Left ventricle myocardium inferior (tissue), 1 donor: ENCODE measurements at places on chromosomes 11 and 22. TPM values are rescaled to one million over a fixed set of nuclear protein-coding genes. Genes with fewer than 3 reads are reported as not detected.

- no peak for DNase-seq
These were observed 21.8 kb downstream of the NF2 start for GRCh38 chr22:29625090-29625825.

DNA sequence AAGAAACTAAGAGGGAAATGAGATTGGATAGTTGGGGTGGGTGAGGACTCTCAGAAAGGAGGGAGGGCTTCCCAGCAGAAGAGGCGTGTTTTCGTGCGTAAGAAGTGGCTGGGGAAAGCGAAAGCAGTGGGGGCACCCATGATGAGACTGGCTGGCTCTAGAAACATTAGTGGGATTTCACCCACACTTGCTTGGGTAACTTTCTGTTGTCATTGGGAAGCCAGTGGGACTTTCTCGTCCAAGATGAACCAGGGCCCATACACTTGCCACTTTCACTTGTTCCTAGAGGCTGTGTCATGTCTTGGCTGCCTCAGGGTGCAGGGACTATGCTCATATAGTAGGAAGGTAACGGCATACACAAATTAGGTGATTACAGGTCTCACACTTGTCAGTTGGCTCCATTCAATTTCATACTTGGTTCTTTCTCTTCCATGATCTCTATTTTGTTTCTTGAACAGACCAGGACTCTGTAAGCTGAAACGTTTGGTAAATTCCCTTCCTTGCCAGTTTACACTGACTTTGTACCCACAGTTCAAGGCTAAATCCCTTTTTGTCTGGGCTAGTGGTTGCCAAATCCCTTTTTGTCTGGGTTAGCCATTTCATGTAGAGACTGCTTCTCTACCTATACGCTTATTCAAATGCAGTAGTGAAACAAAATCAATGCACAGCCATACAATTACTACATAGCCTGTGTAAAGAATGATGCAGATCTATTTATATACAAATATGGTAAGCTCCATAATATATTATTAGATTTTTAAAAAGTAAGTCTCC, 42.0 kb upstream of the CXCR5 start:
- no peak for DNase-seq

- peak; percentile 50 for DNase-seq
These were observed 94.2 kb downstream of the ABTB2 start for GRCh38 chr11:34263441-34264091.

- DNase-seq: no peak
These were observed 109.3 kb upstream of the SNX19 start for GRCh38 chr11:131025421-131026125.

DNA sequence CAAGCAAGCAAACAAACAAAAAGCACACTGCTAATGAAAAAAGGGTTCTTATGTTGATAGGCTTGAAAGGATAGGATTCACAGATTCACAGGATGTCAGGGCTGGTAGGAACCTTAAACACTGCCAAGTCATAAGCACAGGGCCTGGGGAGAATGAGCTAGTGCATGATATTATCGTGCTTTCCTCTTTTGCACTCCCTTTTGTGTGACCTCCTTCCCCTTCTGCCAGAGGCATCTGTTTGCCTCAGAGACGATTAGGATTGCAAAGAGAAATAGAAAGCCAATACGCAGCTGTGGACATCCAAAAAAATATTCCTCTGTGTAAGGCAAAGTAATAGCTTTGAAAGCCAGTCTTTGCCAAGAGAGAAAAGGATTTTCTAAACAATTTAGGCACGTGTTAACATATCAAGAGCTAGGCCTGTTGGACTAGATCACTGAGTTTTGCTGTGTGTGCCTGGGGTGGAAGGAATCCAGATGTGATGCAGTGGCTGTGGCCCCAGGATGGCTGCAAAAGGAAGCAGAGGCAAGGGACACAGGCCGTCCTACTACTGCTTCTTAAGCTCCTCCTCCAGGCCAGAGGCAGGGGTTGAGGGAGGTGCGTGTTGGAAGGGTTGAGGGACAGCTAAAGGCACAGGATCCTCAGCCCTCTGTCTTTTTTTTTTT, 30.6 kb downstream of the MCHR1 start:
- peak; percentile 65 for DNase-seq

- DNase-seq: peak; percentile 56
These were observed 1.9 kb downstream of the CLDN5 start for GRCh38 chr22:19522190-19522880.

DNA sequence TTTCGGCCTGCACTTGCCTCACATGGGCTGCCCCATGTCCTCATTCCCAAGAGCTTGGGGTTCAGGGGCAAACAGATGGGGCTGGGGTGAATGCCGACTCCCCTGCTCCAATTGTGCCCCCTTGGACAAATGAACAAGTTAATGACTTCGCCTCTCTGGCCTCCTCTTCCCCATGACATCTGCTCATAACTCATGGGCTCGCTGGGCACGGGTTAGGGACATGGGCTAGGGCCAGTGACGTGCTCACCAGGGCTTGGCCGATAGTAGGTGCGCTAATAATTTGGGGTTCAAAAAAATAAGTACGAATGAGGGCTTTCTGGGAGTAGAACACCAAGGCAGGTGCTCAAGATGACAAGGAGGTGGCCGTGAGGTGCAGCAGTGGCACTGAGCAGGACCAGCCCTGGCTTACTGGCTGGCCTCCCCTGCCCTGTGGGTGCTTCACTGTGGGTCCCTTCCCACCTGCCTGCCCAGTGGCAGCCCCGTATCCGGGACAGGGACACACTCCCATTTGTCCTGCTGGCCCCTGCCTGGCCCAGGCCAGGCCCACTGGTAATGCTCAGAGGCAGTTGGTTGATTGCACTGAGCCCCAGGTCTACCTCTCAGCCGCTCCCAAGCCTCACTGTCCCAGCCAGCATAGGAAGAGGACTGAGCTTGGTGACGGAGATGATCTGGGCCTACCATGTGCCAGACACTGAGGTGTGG, 12.3 kb downstream of the CBX6 start:
- DNase-seq: no peak

DNA sequence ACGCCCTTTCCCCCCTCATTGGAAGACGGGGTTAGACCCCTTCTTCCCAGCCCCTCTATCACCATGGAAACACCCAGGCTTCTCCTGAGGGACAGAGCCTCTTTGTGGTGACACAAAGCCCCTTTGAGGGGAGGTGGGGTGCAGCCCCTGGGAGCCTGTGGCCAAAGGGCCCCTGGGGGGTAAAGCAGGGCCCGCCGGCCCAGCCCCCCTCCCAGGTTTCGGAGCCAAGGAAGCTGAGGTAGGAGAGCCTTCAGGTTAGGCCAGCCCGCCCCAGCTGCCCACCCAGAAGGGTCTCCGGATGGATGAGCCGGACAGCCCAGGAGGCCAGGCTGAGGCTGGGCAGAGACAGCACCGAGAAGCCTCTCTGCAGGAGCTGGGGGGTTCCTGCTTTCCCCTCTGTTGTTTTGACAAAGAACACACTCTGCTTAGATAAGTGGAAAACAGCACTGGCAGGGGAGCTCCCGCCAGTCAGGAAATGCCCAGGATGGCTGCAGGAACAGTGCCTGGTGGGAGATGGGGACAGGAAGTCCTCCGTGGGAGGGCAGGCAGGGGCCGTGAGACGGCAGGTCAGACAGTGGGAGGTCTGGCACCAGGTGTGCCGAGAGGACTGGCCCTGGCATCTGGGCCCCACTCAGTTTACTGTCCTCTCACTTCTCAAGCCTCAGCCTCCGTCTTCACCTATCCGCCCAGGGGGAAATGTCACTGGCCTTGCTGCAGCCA, 18.2 kb downstream of the ARVCF start:
- DNase-seq: no peak

GRCh38 chr22:44291674-44292360, 20.9 kb downstream of the SHISAL1 start:
- no peak for DNase-seq

OR52A1 gene
- not detected for total RNA-seq

ST14 gene
- total RNA-seq: 1.0 TPM

POTEH gene
- not detected for total RNA-seq

SLC25A45 gene
- total RNA-seq: 5.0 TPM

PTGDR2 gene
- total RNA-seq: 2.3 TPM

OR2AG2 gene
- not detected for total RNA-seq
